Fibroblast of skin of abdomen (primary cell): ENCODE measurements at places on chromosomes 7 and 10.

DNA sequence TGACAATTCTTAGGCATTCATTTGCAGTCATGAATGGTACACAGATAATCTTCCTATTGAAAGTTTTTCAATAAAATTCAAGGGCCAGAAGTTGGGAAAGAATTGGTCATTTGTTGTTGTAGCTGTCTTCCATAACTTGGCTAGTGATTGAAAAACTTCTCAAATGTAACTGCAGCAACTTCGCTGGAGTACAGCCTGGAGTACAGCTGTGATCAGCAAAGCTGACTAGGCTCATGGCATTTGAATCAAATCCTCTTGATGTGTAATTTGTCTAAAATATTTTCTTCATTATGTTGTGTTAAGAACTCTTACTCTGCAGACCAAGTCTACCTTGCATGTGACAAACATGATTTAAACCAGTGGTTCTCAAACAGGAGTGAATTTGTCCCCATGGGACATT, 226.5 kb upstream of the STEAP1 start:
- DNase-seq = no peak

DNA sequence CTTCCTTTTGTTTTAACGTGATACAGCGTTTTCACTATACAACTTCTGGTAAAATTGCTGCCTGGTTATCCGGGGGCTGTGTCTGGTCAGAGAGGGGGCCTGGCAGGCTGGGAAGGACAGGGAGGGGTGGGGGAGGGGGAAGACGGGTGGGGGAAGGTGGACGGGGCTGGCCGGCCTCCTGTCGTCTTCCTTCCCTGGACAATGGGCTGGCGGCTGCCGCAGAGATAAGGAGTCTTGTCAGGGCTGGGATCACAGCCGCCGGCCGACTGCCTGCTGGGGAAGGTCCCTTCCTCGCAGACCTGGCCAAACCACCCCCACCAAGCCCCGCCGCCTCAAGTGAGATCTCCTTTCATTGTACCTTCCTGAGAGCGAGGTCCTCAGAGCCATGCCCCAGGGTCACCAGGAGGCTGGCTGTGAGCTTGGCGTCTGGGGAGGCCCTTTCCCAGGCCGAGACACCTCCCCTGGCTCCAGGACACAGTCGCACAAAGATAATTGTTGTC, 151.2 kb upstream of the TNRC18 start:
- DNase-seq = no peak

DNA sequence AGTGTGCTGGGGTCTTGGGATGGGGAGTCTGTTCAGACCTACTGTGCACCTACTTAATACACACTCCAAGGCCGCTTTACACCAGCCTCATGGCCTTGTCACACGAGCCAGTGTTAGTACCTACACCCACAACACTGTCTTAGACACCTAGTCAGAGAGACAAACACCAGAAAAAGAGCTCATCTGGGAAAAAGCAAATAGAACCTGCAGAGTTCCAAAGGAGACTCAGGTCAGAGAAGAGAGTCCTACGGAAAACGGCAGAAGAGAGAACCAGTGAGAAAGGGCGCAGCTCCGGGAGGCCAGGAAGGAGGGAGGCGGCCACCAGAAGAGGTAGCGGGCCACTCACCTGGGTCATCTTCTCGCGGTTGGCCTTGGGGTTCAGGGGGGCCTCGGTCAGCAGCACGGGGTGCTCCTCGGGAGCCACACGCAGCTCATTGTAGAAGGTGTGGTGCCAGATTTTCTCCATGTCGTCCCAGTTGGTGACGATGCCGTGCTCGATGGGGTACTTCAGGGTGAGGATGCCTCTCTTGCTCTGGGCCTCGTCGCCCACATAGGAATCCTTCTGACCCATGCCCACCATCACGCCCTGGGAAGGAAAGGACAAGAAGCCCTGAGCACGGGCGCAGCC, 105.3 kb upstream of the TNRC18 start:
- DNase-seq = no peak

GRCh38 chr10:127279334-127279774, 83.0 kb upstream of the INSYN2A start:
- DNase-seq = no peak

GRCh38 chr10:6218692-6219493, 16.2 kb downstream of the PFKFB3 start:
- peak; percentile 86 for DNase-seq

GRCh38 chr7:42154173-42154572, 82.8 kb downstream of the GLI3 start:
- DNase-seq = no peak

- no peak for DNase-seq
Measured at GRCh38 chr10:6254201-6254600, 51.5 kb downstream of the PFKFB3 start.
